ENCODE measurements at places on chromosomes 5 and 9.

DNA sequence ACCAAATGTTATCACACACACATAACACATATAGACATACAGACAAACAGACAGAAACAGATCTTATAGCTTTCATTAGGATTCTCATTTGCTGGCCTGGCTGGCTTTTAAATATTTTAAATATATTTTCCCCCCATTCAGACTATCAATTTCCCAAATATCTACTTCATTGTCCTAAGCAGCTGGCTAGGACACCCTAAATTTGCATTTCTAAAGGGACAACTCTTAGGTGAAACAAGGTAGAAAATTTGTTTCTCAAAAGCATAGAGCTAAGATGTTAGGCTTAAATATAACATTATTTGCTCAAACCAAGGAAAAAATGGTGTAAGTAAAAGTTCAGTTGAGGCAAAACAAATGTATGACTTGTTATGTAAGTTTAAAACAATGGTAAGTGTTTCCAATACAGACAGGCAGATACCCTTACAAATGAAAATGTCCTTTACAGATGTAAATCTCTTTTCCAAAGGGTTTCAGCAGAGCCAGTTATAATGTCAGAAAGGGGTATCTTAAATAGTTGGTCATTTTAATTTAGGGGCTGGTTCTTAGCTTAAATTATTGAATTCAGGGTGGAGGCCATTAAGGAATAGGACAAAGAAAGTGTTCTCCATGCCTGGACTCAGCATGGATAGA lies 522.8 kb downstream of the DMRTA1 start:
- H3K36me3 ChIP-seq, result no peaks in the 10 kb centered on the region
- no peaks in the 10 kb centered on the region for H3K27me3 ChIP-seq
- no peak overlapping the region for H3K27ac ChIP-seq
- no peak overlapping the region for H3K4me3 ChIP-seq
- no peaks in the 10 kb centered on the region for H3K4me1 ChIP-seq
- no peak for DNase-seq

DNA sequence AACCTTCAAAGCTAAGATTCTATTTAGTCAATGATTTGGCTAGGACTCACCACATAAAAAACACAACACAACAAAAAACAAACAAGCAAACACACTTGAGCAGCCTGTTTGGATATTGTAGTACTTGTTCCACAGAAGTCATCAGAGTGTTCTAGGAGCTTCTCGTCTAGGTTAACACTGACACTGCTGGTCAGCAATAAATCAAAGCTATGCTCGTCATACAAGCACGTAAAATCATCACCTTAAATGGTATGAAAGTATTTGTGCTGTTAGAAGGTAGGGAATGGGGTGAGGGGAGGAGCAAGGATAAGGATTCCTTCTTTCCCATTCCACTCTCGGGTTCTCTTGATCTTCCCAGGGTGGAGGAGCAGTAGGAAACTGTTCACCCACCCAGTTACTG lies 88.0 kb downstream of the ARL15 start:
- DNase-seq, result no peak
- no peak overlapping the region for H3K4me3 ChIP-seq
- H3K4me1 ChIP-seq, result no peaks in the 10 kb centered on the region
- H3K36me3 ChIP-seq, result no peaks in the 10 kb centered on the region

DNA sequence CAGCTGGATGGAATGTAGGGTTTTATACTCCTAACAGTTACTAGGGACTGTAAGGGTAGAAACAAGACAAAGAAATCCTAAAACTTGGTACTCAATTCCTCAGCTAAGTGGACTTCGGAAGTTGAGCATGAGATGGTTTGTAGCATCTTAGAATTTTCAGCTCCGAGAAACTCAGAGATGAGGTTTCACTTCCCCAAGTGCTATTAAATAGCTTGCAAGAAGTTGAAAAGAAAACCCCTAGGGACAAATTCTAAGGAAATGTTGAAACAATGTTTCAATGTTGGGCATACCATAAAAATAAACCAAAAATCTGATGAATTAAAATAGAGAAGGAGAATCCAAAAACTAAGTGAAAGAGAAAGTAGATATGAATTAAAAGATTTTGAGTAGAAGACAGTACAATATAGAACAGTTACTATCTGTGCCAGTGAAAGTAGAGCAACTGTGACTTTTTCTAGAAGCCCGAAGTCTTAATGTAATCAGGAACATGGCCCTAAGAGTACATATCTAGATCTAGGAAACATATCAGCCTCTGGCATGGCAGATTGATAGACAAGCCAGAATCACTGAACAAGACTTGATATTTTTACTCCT lies 308.6 kb upstream of the RGMB start:
- H3K27ac ChIP-seq, result no peak overlapping the region
- no peaks in the 10 kb centered on the region for H3K36me3 ChIP-seq
- H3K27me3 ChIP-seq, result no peaks in the 10 kb centered on the region
- peaks cover 4% of the 10 kb centered on the region for H3K4me1 ChIP-seq

DNA sequence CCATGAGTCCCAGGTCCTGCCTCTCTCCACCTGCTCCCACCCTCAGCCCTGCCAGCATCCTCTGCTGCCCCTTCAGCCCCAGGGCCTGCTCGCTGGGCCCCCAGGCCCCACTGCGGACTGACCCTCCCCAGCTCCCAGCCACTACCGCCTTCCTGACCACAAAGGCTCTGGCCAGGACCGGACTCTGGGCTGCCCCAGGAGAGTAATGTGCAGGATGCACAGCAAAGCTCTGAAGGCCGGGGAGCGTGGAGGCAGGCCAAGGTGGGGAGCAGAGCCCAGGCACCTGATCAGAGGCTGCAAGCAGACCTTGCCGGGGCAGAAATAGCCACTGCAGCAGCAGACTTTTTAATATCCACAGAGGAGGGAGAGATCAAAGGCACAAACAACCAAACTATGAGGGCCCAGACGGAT lies 27.9 kb downstream of the IPPK start:
- no peaks in the 10 kb centered on the region for H3K27me3 ChIP-seq
- H3K27ac ChIP-seq, result no peak overlapping the region
- H3K4me1 ChIP-seq, result no peaks in the 10 kb centered on the region
- no peak overlapping the region for H3K4me3 ChIP-seq
- DNase-seq, result no peak

GRCh38 chr5:110769000-110769681 lies 30.3 kb downstream of the SLC25A46 start:
- no peak overlapping the region for H3K4me3 ChIP-seq
- H3K27me3 ChIP-seq, result no peaks in the 10 kb centered on the region
- H3K36me3 ChIP-seq, result no peaks in the 10 kb centered on the region
- DNase-seq, result no peak

- peaks cover under 1% of the 10 kb centered on the region for H3K27me3 ChIP-seq
- no peak overlapping the region for H3K27ac ChIP-seq
- H3K36me3 ChIP-seq, result no peaks in the 10 kb centered on the region
- H3K4me1 ChIP-seq, result peaks cover 42% of the 10 kb centered on the region
- DNase-seq, result no peak
- no peak overlapping the region for H3K4me3 ChIP-seq
Observed at GRCh38 chr9:107486674-107487520, 2.7 kb downstream of the KLF4 start.

DNA sequence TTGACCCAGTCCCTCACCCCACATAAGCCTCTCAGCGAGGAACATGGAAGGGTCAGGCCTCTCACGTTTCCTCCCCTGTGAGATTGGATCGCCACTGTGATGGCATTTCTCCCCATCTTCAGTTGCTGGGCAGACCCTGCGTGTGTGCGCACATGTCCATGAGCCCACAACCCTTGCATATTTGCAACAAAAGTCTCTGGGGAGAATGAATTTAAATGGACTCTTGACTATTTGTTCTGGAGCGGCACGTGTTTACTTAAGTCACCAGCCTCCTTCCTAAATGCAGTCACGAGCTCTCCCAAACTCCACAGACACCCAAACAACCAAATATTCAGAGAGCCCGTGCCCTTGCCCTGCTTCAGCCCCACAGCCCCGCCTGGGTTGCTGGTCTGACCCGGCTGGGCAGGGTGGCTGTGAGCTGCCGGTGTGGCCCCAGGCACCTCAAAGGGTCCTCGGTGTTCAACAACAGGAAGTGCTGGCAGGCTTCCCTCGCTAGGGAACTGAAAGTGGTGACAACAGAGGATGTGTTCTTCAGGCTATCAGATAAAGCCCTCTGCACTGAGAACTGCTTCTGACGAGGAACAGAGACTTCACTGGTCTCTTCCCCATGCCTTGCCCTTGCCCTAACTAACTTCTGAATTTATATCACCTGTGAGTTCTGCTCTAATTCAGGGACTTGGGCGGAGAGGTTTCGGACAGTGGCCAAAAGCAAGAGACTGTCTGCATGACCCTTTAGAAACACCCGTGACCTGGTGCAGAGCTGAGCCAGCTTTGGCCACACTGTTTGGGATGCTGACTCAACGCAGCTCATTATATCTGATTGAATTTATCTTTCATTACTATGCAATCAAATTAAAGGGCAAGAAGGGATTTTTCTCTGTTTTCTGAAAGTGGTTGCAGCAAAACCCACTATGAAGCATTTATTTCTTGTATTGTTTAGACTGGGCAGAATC lies 19.2 kb upstream of the CD180 start:
- H3K4me3 ChIP-seq, result no peak overlapping the region
- DNase-seq, result peak; percentile 95
- no peaks in the 10 kb centered on the region for H3K27me3 ChIP-seq
- no peaks in the 10 kb centered on the region for H3K36me3 ChIP-seq
- H3K4me1 ChIP-seq, result peaks cover 33% of the 10 kb centered on the region
- H3K27ac ChIP-seq, result peak overlapping the region; percentile 92

DNA sequence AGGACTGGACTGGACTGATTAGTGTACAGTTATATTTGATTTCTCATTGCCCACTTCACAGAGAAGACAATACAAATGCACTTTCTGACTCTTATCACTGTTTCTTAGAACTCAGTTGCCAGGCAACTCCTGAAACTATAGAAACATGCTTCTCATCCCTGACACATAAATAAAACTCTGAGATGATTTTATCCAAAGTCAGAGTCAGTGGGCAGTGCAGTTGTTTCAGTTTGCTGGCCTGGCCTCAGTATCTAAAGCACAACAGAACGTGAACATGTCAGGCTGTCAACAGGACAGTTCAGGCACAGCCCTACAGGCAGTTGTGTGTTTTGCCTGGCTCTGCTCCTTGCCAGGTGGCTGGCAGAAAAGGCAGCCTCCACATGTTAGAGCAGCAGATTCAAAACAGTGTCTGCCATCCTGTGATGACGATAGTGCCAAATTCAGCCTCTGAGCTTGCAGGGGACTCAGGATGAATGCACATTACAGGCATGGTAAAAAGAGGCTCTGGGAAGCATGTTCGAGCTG lies 65.1 kb upstream of the CCDC152 start:
- no peaks in the 10 kb centered on the region for H3K27me3 ChIP-seq
- H3K4me3 ChIP-seq, result no peak overlapping the region
- DNase-seq, result no peak
- H3K36me3 ChIP-seq, result no peaks in the 10 kb centered on the region

GRCh38 chr9:21029661-21030060 lies 1.8 kb downstream of the HACD4 start:
- no peak overlapping the region for H3K27ac ChIP-seq
- DNase-seq, result no peak
- peaks cover 6% of the 10 kb centered on the region for H3K36me3 ChIP-seq
- peaks cover 13% of the 10 kb centered on the region for H3K4me1 ChIP-seq
- no peak overlapping the region for H3K4me3 ChIP-seq

GRCh38 chr5:53191548-53192165 lies 82.1 kb upstream of the MOCS2 start:
- no peak overlapping the region for H3K4me3 ChIP-seq
- DNase-seq, result no peak
- peaks cover 2% of the 10 kb centered on the region for H3K27me3 ChIP-seq
- H3K36me3 ChIP-seq, result no peaks in the 10 kb centered on the region
